GM23248 (cell line): ENCODE measurements at places on chromosomes 11 and 22. TPM values are rescaled to one million over a fixed set of nuclear protein-coding genes. Genes with fewer than 3 reads are reported as not detected.

Gene RASGRP2
- not detected in 2 replicates for total RNA-seq

DNA sequence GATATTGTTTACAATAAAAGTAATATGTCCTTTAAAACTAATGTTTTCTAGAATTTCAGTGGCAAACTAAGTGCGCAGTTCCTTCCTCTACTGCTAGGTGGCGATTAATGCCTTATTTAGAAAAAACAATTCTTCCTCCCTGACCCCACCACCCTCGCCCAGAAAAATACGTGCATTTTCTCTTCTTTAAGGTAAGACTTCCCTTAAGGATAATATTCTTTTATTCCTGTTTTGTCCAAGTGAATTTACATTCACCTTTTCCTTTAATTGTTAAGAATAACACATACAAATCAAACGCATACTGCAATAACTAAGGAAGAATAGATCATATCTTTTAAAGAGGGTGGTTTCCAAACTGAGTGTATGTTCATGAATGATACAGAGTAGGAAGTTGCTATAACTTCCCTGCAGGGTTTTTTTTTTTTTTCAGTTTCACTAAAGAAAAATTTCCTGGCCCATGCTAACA lies 17.0 kb upstream of the PSMA1 start:
- peak; percentile 53 for DNase-seq

Gene KIF18A
- 7.8 and 12.5 TPM in 2 replicates for total RNA-seq

DNA sequence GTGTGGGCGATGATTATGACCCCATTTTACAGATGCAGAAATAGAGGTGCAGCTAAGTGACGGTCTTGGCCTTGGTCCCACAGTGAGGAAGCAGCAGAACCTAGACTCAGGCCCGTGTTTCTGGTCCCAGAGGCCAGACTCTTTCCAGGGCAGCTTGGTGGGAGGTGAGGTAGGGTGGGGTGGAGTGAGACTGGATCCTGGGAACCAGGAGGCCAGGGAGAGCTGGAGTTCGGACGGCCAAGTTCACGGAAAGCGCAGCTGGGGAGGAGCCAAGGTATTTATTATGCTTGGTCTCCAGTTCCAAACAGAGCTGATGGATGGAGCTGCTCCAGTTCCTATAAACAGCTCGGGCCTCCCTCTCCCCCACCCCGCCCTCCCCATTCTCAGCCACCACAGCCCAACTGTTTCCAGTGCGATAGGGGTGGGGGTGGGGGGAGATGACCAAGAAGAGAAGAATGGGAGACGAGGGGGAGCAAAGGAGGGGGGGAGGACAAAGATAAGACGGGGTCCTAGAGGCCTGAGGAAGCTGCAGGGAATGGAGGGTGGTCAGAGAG lies 16.2 kb downstream of the LRRC32 start:
- peak; percentile 14 for DNase-seq

GRCh38 chr11:129365816-129366215 lies 9.8 kb upstream of the BARX2 start:
- DNase-seq = no peak

DNA sequence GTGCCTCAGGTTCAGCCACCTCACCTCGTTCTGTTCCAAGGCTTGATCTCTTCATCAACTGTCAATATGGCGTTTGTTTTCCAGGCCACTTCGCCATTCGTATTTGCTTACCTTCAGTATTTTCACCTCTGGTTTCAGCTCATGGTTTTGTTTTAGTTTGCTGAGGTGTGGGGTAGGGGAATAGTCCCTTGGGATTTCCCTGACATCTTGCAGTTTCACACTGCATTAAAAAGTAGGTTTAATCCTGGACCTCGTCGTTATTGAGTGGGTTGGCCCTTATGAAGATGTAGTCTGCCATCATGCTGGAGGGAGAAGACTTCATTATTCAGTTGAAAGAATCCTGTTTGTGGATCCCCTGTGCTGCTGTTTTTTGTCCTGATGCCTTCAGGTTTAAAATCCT lies 46.0 kb downstream of the C11orf91 start:
- DNase-seq = no peak

DNA sequence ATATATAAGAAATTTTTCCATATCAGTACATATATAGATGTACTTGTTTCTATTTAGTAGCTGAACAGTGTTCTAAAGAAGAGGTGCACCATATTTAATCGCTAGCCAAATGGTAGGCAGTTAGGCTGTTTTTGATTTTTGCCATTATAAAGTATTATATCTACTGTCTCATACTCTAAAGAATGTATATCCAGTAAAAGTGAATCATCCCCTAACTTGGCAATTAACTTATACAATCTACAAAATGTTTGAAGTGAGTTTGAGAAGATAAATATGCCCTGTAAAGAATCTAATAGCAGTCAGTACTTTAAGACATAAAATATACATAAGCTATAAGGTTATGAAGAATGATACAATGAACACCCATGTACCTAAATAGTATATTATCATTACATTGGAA lies 291.5 kb downstream of the SWAP70 start:
- peak; percentile 9 for DNase-seq

Gene C11orf97
- total RNA-seq = not detected in 2 replicates

Gene SLC37A2
- 2.6 and 5.2 TPM in 2 replicates for total RNA-seq

GRCh38 chr22:49014227-49015201 lies 813.2 kb downstream of the BRD1 start:
- DNase-seq = no peak

GRCh38 chr11:17631702-17632365 lies 84.8 kb downstream of the OTOG start:
- no peak for DNase-seq

DNA sequence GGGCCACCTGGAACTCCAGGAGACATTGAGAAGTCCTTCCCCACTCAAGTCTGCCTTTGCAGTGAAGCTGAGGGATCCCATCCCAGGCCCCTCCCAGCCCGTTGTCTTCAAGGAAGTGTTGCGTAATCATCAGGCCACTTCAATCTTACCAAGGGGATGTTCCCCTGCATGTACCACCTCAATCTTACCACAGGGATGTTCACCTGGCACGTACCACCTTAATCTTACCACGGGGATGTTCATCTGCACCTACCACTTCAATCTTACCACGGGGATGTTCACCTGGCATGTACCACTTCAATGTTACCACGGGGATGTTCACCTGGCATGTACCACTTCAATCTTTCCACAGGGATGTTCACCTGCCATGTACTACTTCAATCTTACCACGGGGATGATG lies 108.0 kb upstream of the SYN3 start:
- no peak for DNase-seq

- DNase-seq = no peak
Observed at GRCh38 chr22:47161631-47162030, 399.2 kb downstream of the TBC1D22A start.
